ENCODE measurements at places on chromosomes 16 and 17.

GRCh38 chr17:44188576-44189403, 2.0 kb downstream of the TMUB2 start:
- no peak for DNase-seq

GRCh38 chr17:64443086-64443760, 5.7 kb upstream of the MILR1 start:
- no peak for DNase-seq

- DNase-seq, result no peak
Measured at GRCh38 chr17:69246726-69247375, 18.2 kb upstream of the ABCA10 start.

DNA sequence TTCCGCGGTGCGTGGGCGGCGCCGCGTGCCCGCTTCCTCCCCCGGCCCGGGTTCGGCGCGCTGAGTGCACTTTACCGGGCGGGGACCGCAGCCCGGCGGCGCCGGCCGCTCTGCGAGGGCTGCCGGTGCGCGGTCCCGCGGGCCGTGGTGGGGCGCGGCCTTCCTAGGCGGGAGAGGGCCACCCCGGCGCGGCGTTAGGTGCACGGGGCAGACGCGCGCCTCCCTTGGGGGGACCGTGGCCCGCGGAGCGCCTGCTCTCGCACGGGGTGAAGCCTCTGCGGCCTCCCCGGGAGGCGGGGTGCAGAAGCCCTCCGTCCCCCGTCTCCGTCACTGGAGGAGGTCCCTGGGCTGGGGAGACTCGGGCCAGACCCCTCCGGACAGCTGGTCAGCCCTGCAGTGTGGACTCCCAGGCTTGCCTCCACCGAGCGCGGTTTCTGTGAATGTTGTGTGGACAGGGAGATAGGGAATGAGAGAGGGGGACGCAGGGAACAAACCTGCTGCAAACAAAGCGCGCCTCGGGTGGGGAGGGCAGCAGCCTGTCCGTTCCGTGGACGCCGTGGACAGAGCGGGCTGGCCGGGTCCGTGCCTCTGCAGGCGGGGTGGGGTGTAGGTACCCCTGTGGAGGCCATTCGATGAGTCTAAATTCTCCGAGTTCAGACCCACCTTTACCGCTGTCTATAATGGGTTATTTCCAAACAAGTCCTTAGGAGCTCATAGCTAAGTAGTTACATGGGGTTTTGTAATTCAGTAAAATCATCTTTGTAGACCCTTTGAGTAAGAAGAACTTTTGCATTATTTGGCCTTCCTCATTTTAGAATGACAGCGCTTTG, 721 bp downstream of the TBCD start:
- DNase-seq, result no peak

- DNase-seq, result no peak
Measured at GRCh38 chr16:873243-873661, 72.7 kb upstream of the GNG13 start.

DNA sequence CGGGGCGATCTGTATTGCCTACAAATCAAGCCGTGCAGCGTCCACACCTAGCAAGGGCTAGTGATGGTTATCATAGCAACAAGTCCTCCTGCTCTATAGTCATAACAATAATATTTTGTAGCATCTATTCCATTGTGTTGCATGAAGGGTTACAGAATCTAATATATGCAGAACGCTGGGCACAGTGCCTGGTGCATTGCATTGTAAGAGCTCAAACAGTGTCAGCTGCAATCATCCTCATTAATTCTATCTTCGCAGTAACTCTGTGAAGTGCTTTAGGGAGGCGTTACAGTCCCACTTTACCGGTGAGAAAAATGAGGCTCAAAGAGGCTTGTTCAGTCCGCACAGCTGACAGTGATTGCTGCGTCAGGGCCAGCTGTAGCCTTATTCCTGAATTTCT, 149.4 kb downstream of the RBFOX1 start:
- no peak for DNase-seq

DNA sequence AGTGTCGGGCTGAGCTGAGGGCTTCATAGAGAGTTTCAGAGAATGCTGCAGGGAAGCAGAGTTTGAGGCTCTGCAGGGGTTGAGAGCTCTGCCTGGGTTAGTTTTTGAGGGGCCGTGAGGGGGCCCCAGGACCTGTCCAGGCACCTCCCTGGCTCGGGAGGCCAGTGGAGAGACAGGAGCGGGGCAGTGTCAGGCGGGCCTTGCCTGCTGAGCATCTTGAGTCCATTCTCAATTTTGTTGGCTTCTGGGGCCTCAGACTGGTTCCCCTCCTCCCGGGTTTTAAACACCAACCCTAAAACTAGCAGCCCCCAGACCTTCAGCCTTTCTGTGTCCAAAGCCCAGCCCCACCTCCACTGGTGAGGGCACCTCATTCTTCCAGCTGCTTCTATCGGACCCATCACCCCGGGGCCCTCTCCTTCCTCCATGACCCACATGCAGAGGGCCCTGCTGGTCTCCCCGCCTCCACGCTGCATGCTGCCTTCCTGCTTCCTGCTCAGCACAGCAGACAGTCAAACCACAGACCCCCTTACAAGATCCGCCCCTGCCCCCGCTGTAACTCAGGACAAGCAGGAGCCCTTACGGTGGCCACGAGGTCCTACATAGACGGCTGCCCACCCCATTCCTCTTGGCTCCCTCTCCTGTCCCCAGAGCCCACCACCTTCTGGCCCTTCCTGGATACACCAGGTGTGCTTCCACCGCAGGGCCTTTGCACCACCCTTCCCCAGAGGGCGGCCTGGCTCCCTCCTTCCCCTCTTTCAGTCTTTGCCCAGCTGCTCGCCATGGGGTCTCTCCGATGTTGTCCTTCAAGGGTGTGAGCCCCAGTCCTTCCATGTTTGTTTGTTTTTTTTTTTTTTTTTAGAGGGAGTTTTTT, 3.8 kb downstream of the RNF213 start:
- no peak for DNase-seq

DNA sequence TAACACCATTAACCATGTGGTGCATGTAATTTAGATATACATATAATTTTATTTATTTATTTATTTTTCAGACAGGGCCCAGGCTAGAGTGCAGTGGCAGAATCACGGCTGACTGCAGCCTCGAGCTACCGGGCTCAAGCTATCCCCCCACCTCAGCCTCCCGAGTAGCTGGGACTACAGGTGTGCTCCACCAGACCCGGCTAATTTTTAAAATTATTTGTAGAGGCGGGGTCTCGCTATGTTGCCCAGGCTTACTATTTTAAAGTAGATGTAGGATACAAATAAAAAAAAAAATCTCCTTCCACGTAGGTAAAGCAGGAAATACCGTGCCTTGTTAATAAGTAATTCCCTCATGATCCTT, 446 bp upstream of the COQ7 start:
- DNase-seq, result no peak

- DNase-seq, result no peak
Measured at GRCh38 chr17:50839591-50840310, 4.4 kb downstream of the WFIKKN2 start.

All from stimulated activated CD8-positive, alpha-beta memory T cell treated with anti-CD3 and anti-CD28 coated beads, Interleukin-7, amount 100 ng/mL, for 1 hour (primary cell).